ENCODE measurements at places on chromosomes 12 and 14.

DNA sequence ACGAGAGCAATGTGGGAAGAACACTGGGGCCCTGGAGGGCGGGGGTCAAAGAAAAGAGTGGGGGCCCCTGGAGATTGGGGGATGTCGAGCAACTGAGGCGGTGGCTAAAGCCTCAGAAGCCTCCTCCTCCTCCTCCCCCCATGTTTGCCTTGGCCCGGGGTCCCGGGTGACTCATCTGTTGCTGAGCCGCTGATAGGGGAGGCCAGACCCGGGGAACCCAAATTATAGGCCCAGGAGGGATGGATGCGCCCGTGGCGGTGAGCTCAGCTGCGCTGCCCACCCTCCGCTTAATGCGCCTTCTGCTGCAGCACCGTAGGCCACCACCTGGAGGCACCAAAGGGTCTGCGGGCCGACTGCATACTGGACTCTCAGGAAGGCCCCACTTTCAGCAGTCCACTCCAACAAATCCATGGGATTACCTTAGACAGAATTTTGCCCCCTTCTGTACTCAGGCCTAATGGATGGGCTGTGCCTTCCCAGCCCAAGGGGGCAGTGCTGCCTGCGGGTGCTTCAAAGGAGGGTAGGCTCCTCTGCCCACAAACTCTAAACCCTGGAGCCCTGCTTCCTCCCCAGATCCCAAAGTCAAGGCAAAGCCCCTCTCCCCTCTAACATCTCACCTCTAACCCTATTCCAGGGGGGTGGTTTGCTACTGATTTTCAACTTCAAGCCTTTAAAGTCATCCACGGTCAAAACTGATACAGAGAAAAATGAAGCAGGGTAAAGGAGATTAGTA lies 2.6 kb upstream of the WNT10B start:
- no peak for DNase-seq

DNA sequence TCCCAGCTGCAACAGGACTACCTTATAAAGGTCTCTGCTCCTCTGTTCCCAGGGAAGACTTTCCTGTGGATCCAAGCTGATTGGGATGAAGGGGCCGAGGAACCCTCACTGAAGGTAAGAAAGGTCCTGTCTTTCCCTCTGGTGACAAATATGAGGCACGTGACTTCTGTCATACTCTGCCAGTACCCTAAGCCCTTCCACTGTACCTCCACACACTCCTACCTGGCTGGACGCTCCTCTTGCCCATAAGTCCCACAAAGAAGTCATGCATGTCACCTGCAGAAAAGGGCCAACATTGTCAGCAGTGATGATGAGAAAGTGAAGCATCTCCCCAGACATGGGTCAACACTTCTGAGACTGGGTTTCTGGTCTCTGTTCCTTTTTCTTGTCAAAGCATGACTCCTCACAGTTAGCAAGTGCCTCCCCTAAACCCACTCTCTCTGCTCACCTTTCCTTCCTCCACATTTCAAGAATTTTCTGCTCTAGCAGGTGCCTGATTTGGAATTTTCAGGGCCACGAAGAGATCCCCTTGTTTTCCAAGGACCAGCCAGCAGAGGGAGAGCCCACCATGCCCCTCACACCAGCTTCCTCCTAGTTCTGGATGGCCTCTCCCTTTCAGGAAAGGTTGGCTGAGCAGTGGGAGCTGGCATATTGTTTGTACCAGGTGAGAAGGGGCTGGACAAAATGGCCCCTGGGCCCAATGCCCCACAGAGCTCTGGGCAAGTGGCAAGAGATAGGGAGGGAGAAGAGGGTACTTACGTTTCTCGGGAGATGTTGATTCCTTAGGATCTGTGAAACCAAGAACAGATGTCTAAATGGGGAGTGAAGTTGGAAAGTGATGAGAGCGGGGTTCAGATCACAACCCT lies 3.5 kb downstream of the TAC3 start:
- no peak for DNase-seq

GRCh38 chr12:460261-461230 lies 807 bp downstream of the B4GALNT3 start:
- no peak for DNase-seq

DNA sequence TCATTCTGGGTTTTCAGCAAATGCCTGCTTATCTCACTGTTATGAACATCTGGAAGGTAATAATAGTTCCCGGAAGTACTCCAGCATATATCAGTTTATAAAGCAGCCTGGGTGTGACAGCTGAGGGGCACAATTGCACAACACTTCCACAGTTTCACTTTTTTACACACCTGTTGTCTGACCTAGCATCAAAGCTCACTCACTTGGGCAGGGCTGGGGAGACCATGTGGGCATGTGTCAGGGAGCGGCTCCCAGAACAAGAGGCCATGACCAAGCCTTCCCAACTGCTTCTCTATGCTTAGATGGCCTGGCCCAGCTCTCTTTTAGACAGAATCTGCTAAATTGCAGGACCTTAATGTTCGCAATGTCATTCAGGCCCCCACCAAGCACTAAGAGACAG lies 51.1 kb upstream of the RIC8B start:
- no peak for DNase-seq

DNA sequence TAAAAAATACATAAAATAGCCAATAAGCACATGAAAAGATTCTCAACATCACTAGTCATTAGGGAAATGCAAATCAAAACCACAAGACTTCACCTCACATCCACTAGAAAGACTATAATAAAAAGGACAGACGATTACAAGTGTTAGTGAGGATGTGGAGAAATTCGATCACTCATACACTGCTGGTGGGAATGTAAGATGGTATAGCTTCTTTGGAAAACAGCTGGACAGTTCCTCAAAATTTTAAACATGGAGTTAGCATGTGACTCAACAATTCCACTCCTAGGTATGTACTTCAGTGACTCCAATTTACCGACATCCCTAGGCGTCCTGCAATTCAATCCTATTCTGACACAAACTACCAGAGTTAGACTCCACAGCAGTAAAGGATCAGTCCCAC lies 13.7 kb downstream of the TRIM9 start:
- DNase-seq = no peak

DNA sequence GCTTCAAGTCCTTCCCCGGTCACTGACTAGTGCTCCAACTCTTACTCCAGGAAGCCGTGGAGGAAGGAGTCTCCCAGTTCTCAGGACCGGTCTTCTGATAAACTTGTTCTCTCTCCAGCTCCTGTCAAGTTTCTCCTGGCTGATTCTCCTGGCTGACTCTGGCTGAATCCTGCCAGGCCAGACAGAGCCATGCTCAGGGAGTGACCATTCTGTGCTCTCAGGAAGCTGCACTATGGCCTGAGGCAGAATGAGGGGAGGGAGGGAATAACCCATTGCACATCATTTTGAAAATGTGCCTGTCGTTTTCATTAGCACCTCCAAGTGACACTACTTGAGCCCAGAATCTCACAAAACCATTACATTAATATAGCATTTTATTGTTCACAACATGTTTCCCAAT lies 80.8 kb downstream of the IFNG start:
- no peak for DNase-seq

GRCh38 chr14:87153391-87153790 lies 839.6 kb downstream of the GALC start:
- DNase-seq = no peak

GRCh38 chr14:64865109-64865508 lies 14.6 kb downstream of the SPTB start:
- DNase-seq = no peak

DNA sequence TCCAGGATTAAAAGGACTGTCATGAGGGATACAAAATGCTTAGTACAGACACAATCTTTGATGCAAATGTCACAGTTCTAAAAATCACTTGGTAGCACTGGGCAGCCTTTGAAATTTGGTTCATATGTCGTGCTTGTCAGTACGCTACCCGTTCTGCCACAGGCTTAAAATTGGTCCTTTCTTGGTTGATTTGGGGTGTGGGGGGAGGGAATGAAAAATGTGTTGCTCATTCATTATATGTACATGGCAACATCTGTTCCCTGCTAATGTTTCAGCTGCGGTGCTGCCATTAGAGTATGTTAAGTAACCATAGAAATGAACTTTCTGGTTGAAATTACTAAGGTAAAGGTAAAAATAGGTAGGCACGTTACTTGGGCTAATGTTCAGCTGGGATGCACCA lies 155.4 kb upstream of the ARHGAP5 start:
- DNase-seq = no peak

DNA sequence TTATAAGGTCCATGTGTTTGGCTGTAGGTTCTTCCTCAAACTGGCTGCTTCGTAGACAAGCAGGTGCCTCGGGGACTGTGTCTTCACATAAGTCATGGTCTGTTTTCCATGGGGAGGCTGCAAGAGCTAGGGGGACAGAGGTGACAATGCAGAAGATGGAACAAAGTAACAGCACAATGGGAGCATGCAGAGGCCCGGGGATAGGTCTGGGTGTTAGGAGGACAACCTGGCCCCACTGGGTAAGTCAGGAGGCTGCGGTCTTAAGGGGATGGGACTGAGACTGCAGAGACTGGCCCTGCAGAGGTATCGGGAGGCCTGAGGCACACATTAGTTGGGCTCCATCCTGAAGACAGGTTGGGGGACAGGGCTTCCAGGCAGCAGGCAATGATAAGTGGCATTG lies 88.9 kb downstream of the NTF3 start:
- no peak for DNase-seq

DNA sequence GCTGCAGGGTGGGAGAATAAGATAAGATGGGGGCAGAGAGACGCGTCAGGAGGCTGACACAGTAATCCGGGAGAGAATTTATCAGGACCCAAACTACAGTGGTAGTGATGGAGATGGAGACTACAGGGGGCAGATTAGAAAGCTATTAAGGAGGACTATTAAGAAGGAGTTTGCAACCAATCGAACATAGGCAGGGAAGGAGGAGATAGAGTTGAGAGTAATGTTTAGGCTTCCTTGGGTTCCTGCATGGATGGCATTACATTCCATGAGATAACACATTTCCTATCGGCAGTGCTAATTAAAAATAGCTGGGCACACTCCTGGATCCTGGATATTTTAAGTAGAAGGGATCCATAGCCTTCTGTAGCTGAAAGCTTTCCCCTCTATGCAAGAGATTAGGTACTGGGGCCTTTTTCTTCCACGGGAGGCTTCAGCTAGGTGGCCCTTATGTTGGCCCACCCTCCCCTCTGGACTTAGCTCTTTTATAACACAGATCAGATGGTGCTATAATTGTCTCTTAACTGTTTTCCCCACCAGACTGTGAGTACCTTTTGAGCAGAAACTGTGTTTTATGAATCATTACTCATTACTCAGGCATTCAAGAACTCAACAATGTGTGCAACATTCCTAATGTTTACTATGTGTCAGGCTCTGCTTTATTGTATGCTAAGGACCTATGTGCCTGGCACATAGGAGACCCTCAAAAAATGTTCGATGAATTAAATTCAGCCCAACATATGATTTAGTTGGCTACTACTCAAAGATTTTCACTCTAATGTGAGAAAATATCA lies 113.0 kb downstream of the RMST start:
- DNase-seq = no peak

- DNase-seq = no peak
Measured at GRCh38 chr12:122116707-122117535, 38.4 kb downstream of the MLXIP start.

DNA sequence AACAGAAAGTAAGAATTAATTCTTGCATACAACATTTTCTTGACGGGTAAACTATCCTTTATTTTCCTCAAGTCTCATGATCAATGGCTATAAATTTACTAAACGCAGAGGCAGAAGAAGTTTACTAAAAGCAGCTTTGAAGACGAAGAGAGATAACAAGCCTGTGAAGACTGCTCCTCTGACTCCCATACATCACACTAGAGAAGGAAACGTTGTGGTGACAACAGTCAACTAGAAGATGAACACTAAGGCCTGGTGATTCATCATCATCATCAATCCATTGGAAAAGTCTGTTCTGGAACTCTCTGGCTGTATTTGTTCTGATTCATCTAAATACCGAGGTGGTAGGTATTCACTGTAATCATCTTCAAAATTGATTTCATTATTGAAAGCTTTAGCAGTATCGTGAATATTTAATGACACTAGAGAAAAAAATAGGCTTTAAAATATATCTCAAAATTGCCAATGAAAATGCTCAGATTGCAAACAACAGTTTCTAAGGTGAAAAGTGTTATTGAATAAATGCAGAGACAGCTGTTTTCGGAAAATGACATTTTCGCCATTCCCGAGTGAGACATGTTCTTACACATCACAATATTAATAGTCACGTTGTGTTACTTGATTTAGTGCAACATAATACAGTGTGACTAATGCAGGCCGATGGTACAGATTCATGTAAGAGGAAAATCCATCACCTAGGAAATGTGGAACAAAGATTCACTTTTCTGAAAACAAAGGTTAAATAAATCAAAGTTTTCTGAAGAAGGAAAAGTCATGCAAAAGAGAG lies 260.5 kb downstream of the C12orf50 start:
- DNase-seq = no peak

- no peak for DNase-seq
Measured at GRCh38 chr12:28413460-28414109, 223.3 kb downstream of the CCDC91 start.

- no peak for DNase-seq
Measured at GRCh38 chr12:45334396-45334795, 118.5 kb downstream of the ANO6 start.

DNA sequence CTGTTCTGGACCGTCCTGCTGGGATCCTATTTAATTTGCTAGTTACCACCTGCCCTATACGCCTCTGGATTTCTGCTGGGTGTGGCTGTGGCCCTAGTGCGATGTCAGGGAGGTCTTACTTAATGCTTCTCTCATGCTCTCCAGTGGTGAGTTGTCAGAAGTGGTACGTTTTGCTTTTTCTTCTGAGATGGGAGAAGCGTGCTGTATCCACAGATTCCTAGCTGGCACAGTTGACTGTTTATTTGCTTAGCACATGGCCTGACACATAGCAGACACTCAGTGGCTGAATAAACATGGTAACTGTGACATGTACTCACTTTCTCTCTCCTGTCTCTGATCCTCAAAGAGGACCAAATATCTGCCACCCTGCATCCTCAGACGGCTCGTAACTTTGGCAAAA lies 107.3 kb downstream of the CACNA1C start:
- DNase-seq = no peak

DNA sequence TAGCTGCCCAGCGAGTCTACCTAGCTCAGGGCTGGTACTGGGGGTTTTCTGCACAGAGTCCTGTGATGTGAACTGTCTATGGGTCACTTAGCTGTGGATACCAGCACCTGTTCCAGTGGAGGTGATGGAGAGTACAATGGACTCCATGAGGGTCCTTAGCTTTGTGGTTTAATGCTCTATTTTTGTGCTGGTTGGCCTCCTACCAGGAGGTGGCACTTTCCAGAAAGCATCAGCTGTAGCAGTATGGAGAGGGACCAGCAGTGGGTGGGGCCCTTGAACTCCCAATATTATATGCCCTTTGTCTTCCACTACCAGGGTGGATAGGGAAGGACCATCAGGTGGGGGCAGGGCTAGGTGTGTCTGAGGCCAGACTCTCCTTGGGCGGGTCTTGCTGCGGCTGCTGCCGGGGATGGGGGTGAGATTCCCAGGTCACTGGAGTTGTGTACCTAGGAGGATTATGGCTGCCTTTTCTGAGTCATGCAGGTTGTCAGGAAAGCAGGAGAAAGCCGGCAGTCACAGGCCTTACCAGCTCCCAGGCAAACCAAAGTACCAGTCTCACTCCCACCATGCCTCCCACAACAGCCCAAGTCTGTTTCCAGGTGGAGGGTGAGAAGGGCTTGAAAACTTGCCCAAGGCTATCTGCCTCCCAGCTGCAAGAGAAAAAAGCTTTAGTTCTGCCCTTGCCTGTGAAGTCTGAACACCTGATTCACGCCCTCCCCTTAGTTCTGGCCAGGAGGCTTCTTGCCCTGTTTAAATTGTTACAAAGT lies 163.0 kb upstream of the NUDT4 start:
- no peak for DNase-seq

- DNase-seq = no peak
Measured at GRCh38 chr12:25524366-25524765, 28.7 kb downstream of the LMNTD1 start.
